Lower lobe of right lung (tissue), 2 donors: ENCODE measurements at places on chromosomes 6 and 20. TPM values are rescaled to one million over a fixed set of nuclear protein-coding genes. Genes with fewer than 3 reads are reported as not detected.

OR2H2 gene
- not detected for total RNA-seq

HNF4A gene
- 0.18 TPM for total RNA-seq

- H3K27me3 ChIP-seq = no peaks in the 10 kb centered on the region
- H3K27ac ChIP-seq = no peak overlapping the region
- H3K4me1 ChIP-seq = no peaks in the 10 kb centered on the region
- H3K4me3 ChIP-seq = no peak overlapping the region
- no peak for DNase-seq
These were observed 44.1 kb downstream of the NKX2-4 start for GRCh38 chr20:21353236-21353635.

DNA sequence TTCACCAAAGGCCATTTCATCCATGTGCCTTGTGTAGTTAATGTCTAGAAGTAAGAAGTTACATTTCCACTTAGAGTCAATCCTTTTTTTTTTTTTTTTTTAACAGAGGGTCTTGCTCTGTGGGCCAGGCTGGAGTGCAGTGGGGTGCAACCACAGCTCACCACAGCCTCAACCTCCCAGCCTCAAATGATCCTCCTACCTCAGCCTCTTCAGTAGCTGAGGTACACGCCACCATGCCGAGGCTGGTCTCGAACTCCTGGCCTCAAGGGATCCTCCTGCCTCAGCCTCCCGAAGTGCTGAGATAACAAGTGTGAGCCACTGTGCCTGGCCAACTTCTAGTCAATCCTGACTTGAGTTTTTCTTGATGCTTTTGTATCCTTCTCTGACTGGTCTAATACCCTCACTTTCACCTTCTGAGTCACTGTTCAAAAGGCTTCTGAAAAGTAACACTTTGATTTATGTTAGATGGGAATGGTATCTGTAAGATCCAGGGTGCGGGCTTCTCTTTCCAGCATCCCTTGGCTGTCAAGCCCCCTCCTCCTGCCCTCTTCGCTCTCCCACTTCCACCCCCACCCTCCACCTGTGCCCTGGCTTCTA, 22.1 kb downstream of the TRAM2 start:
- DNase-seq = no peak
- H3K36me3 ChIP-seq = no peaks in the 10 kb centered on the region
- H3K27me3 ChIP-seq = no peaks in the 10 kb centered on the region
- no peak overlapping the region for H3K27ac ChIP-seq
- H3K4me3 ChIP-seq = no peak overlapping the region

DNA sequence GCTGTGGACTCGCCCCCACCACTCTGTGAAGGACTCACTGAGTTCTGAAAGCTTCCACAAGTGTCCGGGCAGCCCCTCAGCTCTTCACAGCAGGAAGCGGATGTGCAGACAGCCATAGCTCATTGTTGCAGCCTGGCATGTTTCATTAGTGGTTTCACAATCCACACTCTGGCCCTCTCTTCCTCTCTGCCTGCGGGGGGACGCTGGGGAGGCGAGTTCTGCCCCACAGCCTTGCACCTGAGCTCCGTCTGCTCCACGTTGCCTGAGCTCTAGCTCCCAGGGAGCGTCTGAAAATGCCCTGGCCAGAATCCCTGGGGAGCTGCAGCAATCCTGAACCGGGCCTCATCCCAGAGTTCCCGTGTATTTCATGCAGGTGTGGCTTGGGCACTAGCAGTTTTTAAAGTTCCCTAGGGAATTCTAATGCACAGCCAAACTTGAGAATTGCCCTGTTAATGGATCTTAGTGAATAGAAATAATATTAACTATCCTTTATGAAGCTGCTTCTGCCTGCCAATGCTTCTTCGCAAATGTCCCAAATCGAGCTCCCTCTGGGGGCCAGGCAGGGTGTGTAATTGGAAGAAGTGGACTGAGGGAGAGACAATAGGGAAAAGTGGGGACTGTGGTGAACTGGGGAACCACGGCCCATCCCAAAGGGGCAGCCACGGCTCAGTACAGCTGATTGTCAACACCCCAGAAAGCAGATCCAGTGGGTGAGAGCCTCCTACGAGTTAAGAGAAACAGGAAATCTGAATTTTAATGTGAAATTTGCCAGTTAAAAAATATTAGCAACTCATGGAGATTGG, 51.5 kb downstream of the CTCFL start:
- no peaks in the 10 kb centered on the region for H3K36me3 ChIP-seq
- peaks cover 10% of the 10 kb centered on the region for H3K4me1 ChIP-seq
- DNase-seq = peak; percentile 66
- no peak overlapping the region for H3K4me3 ChIP-seq
- peaks cover 10% of the 10 kb centered on the region for H3K27me3 ChIP-seq
- peak overlapping the region; percentile 3 for H3K27ac ChIP-seq

GRCh38 chr20:63121246-63121645, 94.7 kb downstream of the YTHDF1 start:
- peak; percentile 31 for DNase-seq
- H3K36me3 ChIP-seq = no peaks in the 10 kb centered on the region
- no peaks in the 10 kb centered on the region for H3K4me1 ChIP-seq
- peaks cover 40% of the 10 kb centered on the region for H3K27me3 ChIP-seq

GRCh38 chr20:40741507-40742106, 52.6 kb upstream of the MAFB start:
- no peaks in the 10 kb centered on the region for H3K4me1 ChIP-seq
- H3K27ac ChIP-seq = no peak overlapping the region
- H3K36me3 ChIP-seq = no peaks in the 10 kb centered on the region
- no peak for DNase-seq
- no peak overlapping the region for H3K4me3 ChIP-seq
- H3K27me3 ChIP-seq = no peaks in the 10 kb centered on the region

DNA sequence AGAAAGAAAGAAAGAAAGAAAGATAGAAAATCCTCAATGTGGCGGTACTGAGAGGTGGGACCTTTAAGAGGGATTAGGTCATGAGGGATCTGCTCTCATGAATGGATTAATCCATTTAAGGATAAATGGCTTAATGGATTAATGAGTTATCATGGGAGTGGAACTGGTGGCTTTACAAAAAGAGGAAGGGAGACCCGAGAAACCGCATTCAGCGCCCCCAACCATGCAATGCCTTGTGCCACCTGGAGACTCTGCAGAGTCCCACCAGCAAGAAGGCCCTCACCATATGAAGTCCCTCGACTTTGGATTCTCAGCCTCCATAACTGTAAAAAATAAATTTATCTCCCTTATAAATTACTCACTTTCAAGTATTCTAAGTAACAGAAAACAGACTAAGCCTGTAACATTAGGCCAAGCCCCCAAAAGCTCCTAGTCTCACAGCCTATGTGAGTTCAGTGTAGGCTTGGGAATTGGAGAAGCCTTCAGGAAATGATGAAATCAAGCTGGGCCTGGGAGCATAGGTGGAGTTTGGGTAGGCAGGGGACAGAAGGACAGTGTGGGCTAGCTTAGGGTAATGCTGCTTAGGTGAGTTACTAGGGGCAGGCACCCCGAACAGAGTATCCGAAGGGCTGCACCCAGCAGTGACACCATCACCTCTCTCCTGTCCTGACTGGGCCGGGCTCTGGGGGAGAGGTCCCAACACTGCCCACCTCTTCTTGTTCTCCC, 36.2 kb upstream of the RNF24 start:
- H3K27me3 ChIP-seq = no peaks in the 10 kb centered on the region
- no peaks in the 10 kb centered on the region for H3K36me3 ChIP-seq
- no peak for DNase-seq
- peaks cover 13% of the 10 kb centered on the region for H3K4me1 ChIP-seq
- no peak overlapping the region for H3K4me3 ChIP-seq

GRCh38 chr20:10946124-10946880, 272.5 kb upstream of the JAG1 start:
- no peaks in the 10 kb centered on the region for H3K4me1 ChIP-seq
- H3K27ac ChIP-seq = no peak overlapping the region
- H3K36me3 ChIP-seq = no peaks in the 10 kb centered on the region
- no peak overlapping the region for H3K4me3 ChIP-seq
